ENCODE measurements at places on chromosomes 3 and 15.

DNA sequence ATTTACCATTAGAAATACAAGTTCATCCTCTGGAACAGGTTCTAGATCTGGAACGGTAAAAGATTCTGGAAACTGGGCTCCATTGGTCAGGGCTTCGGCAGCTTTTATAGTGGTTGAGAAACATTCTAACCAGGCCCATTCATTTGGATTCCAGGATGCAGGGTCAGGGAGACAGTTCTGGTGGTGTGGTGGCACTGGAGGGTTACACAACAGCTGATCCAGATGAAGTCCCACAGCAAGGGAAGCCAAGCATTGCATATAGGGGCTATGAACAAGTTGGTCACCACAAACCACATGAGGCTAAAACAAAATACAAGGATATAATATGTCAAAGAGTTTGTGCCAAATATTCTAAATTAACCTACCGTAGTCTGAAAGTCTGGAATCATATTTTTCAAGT, 43.0 kb downstream of the FBXL22 start:
- DNase-seq: no peak

DNA sequence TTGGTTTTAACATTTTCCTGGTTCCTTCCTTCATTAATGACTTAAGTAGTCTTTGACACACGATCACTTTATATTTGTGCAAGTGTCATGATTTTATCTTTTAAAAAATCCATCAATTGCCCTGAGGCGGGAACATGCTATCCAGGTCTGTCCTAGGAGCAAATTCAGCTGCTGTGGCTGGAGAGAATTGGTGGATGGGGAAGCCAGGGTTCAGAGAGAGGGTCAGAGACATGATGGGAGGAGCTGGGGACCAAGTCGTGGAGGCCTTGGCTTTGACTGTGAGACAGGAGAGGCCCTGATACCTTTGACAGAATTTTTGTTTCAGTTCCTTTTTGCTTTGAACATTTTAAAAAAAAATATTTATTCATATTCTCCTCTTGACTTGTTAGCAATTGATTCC, 89.0 kb downstream of the CHRNA7 start:
- DNase-seq: no peak

- no peak for DNase-seq
Measured at GRCh38 chr3:52210550-52211046, 12.6 kb downstream of the ALAS1 start.

GRCh38 chr3:50163572-50164455, 8.7 kb downstream of the SEMA3F start:
- no peak for DNase-seq

GRCh38 chr3:27289769-27290413, 79.3 kb downstream of the NEK10 start:
- DNase-seq: no peak

DNA sequence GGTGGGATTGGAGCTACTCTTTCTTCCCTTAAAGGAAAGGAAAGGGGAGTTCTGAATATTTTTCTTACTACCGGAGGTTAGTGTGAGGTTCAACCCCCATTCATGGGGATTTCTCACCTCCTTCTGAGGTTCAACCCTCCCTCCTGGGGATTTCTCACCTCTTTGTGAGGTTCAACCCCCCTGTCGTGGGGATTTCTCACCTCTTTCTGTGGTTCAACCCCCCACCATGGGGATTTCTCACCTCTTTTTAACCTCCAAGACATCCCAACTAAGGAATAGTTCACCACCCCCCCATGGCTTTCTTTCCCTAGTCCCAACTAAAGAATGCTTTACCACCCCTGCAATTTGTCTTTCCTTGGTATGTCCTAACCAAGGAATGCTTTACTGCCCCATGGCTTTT, 520.3 kb downstream of the EDEM1 start:
- DNase-seq: no peak

Data from CD4-positive, alpha-beta T cell treated with Interleukin-6 at 100 ng/mL for 8 hours (primary cell).